Activated CD4-positive, alpha-beta T cell treated with anti-CD3 and anti-CD28 coated beads for 36 hours (primary cell): ENCODE measurements at places on chromosomes 12 and 14. TPM values are rescaled to one million over a fixed set of nuclear protein-coding genes. Genes with fewer than 3 reads are reported as not detected.

GRCh38 chr12:128387811-128388422 is 120.9 kb downstream of the TMEM132C start:
- no peak overlapping the region for H3K27ac ChIP-seq
- H3K4me3 ChIP-seq, result no peak overlapping the region
- H3K4me1 ChIP-seq, result no peaks in the 10 kb centered on the region
- DNase-seq, result peak; percentile 59

DNA sequence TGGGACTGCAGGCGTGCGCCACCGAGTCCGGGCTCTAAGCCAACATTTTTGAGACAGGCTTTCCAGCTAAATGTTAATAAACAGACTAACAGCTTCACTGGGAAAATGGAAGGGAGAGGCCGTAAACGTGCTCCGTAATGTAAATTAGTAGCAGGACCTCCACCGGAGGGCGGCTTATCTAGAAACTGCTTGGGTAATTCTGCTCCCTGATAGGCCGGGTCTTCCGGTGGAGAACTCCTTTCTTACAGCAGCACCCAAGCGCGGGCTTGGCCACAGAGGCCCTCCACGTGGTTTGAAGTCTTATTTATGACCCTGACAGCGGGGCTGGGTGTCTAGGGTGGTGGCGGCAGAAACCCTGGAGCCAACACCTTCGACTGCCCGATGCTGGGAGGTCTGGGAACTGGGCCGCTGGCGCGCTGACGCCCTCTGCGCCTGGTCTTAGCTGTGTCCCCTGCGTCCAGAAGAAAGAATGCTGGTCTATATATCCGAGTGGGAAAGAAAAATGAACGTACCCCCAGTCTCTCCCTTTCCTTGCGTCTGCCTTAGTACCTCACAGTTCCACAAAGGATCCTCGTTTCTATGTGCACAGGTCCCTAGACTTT is 1.7 kb downstream of the DPPA3 start:
- DNase-seq, result no peak
- H3K4me3 ChIP-seq, result no peak overlapping the region
- no peak overlapping the region for H3K27ac ChIP-seq
- peaks cover 2% of the 10 kb centered on the region for H3K27me3 ChIP-seq

- H3K27ac ChIP-seq, result no peak overlapping the region
- DNase-seq, result no peak
- no peaks in the 10 kb centered on the region for H3K4me1 ChIP-seq
- peaks cover 9% of the 10 kb centered on the region for H3K27me3 ChIP-seq
- H3K4me3 ChIP-seq, result no peak overlapping the region
Observed at GRCh38 chr12:130522244-130522834, 184.7 kb downstream of the PIWIL1 start.

GARIN6 gene
- not detected for total RNA-seq
